Upper lobe of left lung (tissue), 6 donors: ENCODE measurements at places on chromosomes 3 and 15. TPM values are rescaled to one million over a fixed set of nuclear protein-coding genes. Genes with fewer than 3 reads are reported as not detected.

Gene COL6A6
- total RNA-seq, result 20.1 TPM

Gene DLEC1
- 33.5 TPM for total RNA-seq

Gene COX17
- 54.9 TPM for total RNA-seq

Gene POLQ
- 0.46 TPM for total RNA-seq

Gene IL12A
- total RNA-seq, result not detected

Gene LYSMD4
- 9.2 TPM for total RNA-seq

Gene RFTN1
- 121 TPM for total RNA-seq

Gene LDHAL6B
- total RNA-seq, result not detected

Gene DTWD1
- 20.7 TPM for total RNA-seq

Gene MANF
- 102 TPM for total RNA-seq

Gene VGLL3
- 37.4 TPM for total RNA-seq

Gene PIGZ
- total RNA-seq, result 8.2 TPM

Gene SRGAP3
- total RNA-seq, result 4.6 TPM

Gene IL17RE
- total RNA-seq, result 16.1 TPM

Gene GPR87
- 0.30 TPM for total RNA-seq

Gene ACAN
- 0.24 TPM for total RNA-seq

Gene HTR3E
- not detected for total RNA-seq
